Activated B cell treated with CpG ODN at 0.5 μM for 24 hours (primary cell): ENCODE measurements at places on chromosomes 2 and 18.

GRCh38 chr2:178478439-178479274, at the start of gene FKBP7:
TSS of gene FKBP7 (minus strand) at chr2:178478600. CDS start at chr2:178478499, 101 bp downstream.
- peak; percentile 69 for DNase-seq

- no peak for DNase-seq
These were observed 64.0 kb downstream of the ADNP2 start for GRCh38 chr18:80173060-80173459.

DNA sequence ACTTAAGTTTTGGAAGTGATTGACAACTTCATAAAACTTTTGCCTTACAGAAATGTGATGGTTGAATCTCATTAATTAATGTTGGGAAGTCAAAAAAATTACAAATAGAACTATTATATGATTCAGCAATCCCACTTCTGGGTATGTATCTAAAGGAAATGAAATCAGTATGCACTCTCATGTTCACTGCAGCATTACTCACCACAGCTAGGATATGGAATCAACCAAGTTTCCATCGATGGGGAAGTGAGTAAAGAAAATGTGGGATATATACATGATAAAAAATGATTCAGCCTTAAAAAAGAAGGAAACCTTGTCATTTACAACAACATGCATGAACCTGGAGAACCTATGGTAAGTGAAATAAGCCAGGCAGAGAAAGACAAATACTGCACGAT, 112.4 kb upstream of the WDR75 start:
- no peak for DNase-seq

- DNase-seq, result peak; percentile 2
These were observed 76.9 kb downstream of the NDUFA10 start for GRCh38 chr2:239948100-239948881.

GRCh38 chr18:46920067-46920466, 2.7 kb downstream of the KATNAL2 start:
- DNase-seq, result no peak

DNA sequence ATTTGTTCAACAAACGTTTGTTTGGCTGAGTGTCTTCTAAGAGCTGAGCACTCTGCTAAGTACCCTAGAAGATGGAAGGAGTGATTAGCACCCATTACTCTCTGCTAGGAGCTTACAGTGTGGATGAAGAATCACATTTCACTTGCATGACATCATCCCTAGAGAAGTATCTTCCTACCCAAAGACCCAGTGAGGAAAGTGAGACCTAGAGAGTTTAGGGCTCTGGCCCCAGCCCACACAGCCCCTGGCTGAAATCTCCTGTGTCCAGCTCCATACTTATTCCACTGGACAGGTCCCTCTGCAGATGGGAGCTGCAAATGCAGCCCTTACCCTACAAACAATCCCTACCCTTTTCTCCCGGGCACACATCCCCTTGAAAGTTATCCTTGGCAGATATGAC, 26.8 kb upstream of the EPAS1 start:
- no peak for DNase-seq

- no peak for DNase-seq
These were observed 314.8 kb downstream of the MYCN start for GRCh38 chr2:16255120-16255519.

DNA sequence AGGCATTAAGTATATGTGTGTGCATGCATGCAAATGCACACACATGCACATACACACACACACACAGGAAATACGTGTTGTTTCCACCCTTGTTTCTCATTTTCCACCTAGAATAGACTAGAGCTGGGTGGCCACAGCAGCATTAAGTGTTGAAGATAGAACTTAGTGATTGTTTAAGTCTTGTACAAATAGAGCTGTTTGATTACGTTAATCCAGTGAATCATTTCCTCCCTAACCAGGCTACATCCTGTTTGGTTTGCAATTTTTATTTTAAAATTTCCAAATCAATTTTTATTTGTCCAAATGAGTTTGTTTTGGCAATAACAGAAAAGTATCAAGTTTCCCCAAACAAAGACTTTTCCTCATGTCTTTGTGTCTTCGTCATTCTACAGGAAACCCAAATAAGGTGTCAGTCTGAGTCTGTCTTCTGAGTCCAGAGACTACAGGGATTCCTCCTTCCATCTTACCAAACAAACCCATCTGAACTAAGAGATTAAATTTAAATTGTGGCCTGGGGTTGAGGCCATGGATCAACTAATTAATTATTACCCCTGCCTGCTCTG, 74.6 kb upstream of the GALNT5 start:
- no peak for DNase-seq

DNA sequence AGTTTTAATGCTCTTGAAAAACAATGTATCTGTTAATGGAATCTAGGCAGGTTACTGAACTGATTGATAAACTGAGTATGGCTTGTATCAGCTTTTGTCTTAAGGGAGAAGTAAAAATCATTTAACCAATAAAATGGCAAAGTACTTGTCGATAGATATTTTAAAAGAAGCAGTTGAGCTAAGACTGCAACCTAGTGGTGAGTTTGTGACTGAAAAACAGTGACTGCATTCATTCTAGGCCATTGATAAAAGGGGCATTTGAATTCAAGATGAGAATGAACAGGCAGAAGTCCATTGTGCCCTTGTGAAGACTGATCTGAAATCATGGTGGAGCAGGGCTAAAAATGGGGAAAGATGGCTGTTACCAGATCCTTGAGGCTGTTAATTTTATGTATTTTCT, 59.4 kb upstream of the MSTN start:
- DNase-seq, result no peak

- no peak for DNase-seq
These were observed 41.3 kb downstream of the RALB start for GRCh38 chr2:120294008-120294340.

GRCh38 chr2:170013802-170014551, 164.0 kb upstream of the MYO3B start:
- no peak for DNase-seq

- DNase-seq, result no peak
These were observed 50.1 kb downstream of the MBP start for GRCh38 chr18:77082316-77082955.

DNA sequence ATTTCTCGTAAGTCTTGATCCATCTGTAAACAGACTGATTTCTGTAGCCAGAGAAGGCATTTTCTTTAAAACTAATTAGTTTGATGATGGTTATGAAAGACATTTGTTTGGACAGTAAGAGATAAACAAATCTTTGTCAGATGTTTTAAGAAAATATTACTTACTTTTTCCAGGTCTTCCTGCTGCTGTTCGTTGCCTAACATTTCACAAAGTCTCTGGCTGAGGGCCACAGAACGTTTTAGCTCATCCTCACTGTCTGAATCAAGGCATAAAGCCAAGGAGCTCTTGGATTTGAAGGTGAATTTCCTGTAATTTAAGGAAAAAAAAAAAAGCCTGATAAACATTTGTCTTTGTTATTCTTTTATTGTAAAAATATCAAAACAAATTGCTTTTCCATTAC, 57.8 kb downstream of the VIL1 start:
- no peak for DNase-seq

- no peak for DNase-seq
These were observed 62.4 kb downstream of the TXNL1 start for GRCh38 chr18:56575819-56576663.

GRCh38 chr2:8352296-8352695, 329.6 kb upstream of the ID2 start:
- DNase-seq, result no peak

- DNase-seq, result no peak
These were observed 96.4 kb upstream of the DNER start for GRCh38 chr2:229810786-229811185.

- DNase-seq, result peak; percentile 31
These were observed 884.8 kb downstream of the EPHA4 start for GRCh38 chr2:220687231-220687843.

DNA sequence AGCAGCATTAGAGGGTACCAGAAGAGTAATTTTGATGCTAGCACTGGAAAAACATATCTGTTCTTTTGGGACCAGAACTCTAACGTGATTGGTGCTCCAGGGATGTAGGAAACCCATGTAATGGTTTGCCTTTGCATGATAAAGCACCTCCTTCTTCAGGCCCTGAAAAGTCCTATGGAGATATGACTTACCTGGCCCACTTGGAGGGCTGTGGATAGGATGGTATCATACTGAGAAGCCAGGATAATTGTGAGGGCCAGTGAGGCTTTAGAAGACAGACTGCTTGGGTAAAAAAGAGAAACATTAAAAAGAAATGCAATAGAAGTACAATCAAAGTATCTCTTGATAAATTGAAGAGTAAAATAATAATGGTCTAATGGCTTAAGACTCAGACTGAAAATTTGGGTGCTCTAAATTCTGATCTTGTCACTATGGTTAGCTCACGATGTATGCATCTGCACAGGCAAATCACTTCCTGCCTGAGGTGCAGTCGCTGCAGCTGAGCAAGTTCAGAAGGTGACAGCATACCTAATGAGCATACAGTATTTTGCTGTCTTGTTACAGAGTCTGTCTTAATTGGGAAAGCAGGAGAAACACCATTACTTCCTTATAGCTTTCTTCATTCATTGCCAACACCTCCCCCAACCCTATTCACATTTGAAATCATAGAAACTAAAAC, 371.5 kb downstream of the NUP35 start:
- DNase-seq, result no peak

GRCh38 chr2:83388804-83389203, 1070.3 kb downstream of the SUCLG1 start:
- DNase-seq, result no peak

DNA sequence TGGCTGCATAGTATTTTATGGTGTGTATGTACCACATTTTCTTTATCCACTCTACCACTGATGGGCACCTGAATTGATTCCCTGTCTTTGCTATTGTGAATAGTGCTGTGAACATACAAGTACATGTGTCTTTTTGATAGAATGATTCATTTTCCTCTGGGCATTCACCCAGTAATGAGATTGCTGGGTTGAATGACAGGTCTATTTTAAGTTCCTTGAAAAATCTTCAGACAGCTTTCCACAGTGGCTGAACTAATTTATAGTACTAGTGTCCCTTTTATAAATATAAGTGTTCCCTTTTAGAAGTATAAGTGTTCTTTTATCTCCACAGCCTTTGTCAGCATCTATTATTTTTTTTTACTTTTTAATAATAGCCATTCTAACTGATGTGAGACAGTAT, 303.9 kb upstream of the EPHA4 start:
- no peak for DNase-seq

DNA sequence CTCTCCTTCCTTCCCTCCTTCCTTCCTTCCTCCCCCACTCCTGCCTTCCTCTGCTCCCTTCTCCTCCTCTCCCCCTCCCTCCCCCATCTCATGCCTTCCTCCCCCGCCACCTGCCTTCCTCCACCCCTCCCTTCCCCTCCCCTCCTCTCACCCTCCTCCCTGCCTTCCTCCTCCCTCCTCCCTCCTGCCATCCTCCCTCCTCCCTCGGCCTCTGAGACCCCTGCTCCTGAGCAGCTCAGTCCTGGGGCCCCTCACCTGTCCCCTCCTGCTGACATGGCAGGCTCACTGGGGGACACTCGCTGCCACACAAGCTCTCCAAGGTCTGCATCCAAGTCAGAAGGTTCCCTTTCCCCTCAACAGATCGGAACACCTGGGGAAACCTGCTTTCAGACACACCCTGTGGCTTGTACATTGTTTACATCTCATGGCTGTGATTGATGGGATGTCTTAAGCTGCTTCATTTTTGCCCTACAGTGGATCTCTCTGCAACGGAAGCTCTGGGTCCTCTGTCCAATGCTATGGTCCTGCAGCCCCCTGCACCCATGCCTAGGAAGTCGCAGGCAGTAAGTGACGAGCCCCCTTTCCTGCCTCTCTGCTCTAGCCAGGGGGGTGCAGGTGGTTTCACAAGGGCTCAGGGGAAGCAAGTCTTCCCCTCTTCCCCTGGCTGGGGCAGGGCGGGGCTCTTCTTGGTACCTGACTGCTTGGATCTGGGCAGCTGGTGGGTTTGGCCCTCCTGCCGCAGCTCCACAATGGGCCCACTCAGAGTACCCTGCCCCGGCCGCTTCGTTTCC, 22.9 kb downstream of the ITGB1BP1 start:
- DNase-seq, result no peak

DNA sequence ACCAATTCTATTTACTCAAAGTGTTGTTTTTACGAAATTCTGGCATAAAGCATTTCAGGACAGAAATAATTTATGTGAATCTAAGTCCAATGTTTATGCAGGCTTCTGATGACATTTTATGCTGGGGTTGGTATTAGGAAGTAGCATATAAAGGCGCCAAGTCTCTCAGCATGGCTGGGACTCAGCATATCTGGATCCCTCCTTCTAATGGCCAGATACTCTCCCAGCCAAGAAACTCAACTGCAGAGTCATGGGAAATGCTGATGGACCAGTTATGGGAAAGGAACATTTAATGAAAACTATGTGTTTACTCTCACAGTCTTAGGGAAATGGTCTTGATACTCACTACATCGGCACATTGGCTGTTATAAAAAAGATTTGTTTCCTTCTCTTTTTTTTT, 392.2 kb downstream of the ARHGAP15 start:
- no peak for DNase-seq

DNA sequence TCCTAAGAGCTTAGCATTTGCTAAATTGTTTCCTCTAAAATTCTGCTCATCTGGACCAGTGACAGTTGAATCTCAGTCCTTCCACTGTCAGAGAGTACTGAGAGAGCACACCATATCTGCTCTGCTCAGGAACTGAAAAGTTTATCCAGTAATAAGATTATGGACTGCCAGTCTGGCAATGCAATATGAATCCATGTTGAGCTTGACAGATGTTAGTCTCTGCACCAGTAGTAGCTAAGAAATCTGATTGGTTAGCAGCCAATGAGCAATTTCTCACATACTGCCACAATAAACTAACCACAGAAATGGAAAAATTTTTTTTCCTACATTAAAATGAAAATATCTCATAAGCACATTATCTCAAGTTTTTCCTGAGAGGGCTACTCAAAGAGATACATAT, 2.3 kb downstream of the PRKD3 start:
- no peak for DNase-seq

- no peak for DNase-seq
These were observed 12.6 kb upstream of the SATB2 start for GRCh38 chr2:199470361-199470671.

DNA sequence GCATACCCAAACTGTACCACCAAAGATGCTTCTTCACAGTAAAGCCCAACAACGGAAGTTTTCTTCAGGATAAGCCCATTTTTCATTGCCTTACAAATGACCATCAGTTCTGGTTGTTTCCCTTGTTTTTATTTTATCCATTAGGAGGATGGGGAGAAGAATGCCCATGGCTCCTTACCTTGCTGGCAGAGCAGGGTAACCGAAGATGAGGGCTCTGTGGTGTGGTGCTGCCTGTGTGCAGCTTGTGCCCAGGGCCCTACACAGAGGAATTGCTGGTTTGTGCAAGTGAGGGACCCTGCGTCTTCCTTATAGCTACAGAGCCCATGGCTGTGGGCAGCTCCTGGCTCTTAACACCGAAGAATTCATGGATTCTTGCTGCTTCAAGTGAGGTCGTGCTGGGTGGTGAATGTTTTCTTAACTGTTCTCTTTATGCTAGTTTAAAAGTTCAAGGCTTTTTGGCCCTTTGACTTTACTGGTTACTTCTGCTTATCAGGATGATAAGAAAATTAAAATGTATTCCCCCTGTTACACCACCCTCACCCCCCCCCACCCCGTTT, 110.6 kb downstream of the MAP4K4 start:
- no peak for DNase-seq
